ENCODE measurements at places on chromosomes 3 and 15.
A peak's percentile ranks its signal among the peaks of the same experiment; 100 is the strongest.

DNA sequence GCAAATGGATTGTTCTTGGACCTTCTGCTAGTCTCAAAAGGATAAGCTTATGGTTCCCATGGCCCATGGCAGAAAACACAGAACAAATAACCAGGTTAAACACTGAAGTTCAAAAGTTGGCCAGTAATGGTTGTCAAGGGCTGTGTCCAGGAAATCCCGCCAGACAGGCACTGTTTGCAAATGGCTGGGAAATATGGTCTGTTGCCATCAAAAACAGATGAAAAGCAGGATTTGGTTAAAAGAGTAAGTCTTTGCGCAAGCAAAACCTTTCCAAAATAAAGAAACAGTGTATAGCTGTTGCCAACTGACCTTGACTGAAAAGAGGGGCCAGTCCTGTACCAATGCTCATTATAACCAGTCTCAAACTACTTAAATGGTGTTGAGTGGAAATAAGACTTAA lies 58.6 kb downstream of the WWTR1 start:
- no peak for DNase-seq

GRCh38 chr3:161096771-161097367 lies 8.3 kb downstream of the B3GALNT1 start:
- DNase-seq = no peak

DNA sequence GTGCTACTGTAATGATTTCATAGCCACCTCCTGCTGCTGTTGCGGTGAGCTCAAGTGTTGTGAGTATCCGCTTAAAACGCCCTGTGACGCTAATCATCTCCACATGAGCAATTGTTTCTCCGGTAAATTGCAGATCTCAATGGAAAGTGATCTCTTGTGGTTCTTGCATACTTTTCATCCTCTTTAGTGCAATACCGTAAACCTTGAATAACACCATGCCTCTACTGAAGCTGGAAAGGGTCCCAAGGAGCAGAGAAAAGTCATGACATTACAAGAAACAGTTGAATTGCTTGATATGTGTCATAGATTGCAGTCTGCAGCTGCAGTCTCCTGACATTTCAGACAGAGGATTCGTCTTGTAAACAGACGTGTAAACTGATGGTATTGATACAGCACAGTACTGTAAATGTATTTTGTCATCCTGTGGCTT lies 6.0 kb upstream of the CEMIP start:
- DNase-seq = peak; percentile 29

GRCh38 chr3:44301746-44302145 lies 36.8 kb upstream of the TCAIM start:
- no peak for DNase-seq

- DNase-seq = no peak
These were observed 683 bp upstream of the CPEB1 start for GRCh38 chr15:82647835-82648256.

- DNase-seq = no peak
These were observed 3.8 kb downstream of the MKRN2 start for GRCh38 chr3:12560505-12561190.

DNA sequence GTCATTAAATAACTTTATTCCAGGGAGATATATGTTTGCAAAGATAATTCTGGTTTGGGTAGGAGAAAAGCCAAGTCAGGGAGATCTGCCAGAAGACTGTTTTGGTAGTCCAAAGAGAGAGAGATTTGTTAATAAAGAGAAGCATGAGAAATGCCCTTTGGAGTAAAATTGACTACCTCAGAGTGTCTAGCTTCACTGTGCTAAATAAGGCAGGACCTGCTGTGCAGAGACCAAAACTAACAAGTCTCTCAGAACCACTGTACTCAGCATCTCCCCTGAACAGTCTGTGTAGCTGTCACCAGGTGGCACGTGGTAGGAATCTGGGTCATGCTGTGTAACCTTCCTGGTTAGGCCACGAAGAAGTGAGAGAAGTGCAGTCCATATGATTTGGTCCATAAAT lies 31.6 kb upstream of the SLC35G2 start:
- no peak for DNase-seq

DNA sequence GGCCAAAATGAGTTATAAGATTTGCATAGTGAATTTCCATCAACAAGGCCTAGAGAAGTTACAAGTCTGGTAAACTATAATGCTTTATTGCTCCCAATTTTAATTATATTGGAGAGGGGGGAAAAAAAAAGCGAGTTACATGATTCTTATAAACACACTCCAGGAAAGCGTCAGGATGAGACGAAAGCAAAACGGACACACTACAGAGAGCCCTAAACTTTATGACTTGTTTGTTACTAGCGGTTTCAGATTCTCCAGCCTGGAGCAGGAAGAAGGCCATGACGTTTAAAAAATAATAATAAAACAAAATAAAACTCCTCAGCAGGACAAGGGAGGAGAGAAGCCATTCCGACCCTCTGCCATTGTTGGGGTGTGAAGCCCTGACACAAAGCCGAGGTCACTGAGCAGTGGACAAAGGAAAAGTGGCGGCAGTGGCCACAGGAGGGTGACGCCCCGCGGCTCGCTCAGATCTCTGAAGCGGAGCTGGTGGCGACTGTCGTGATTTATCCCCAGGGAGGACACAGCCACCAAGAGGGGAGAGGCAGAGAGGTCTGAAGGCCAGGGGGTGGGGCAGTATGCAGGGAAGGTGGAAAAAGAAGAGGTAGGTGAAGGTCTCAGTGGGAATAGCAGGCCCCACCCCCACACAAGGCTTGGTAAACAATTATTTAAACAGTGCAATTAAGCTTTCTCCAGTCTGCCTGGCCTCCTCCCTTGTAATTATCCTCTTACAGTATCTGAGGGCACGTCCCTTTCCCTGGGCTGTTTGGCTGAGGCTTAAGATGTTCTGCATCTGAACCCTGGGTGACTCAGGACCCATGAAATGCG lies 45.3 kb downstream of the ADAMTS9 start:
- peak; percentile 73 for DNase-seq

- no peak for DNase-seq
These were observed 61.0 kb downstream of the TPRG1 start for GRCh38 chr3:189232790-189233189.

GRCh38 chr15:52213206-52213605 lies 22.0 kb upstream of the GNB5 start:
- DNase-seq = no peak

- no peak for DNase-seq
These were observed 246.7 kb upstream of the CBLB start for GRCh38 chr3:106115557-106115956.

DNA sequence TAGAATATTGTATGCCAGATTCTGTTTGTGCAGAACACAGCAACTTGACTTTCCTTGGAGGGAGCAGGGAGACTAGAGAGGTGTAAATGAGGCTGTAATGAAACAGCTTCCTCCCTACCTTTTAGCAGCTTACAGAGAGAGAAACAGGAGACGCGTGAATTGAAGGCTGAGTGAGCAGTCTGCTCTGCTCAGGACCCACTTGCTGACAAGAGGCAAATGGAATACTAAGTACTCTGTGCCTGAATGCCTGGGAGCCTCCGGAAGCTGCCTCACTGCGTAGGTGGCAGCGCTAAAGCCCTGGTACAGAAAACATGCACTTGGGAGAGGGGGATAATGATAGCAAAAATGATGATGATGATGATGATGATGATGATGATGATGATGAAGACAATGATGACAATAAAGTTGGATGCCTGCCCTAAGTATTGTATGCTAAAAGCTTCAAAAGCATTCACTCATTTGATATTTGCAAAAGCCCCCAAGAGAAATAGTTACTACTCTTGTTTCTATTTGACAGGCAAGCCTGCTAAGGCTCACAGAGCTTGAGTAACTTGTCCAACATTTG lies 548.9 kb downstream of the NTRK3 start:
- no peak for DNase-seq

DNA sequence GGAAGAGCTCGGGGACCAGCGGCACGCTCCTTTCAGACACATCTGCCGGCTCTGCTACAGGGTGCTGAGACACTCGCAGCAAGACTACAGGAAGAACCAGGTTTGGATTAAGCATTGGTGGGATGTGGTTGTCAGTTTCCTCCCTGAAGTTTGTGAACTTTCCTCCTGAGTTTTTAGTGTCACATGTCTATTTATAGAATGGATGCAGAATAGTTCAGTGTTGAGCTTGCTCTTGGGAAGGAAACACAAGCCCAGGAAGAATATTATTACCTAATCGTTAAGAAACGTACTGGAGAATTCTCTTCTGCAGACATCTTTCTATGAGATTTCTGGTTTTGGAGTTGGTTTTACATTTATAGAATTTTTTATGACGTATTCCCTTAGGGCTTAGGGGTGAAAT lies 172.0 kb downstream of the ITPR1 start:
- no peak for DNase-seq

- DNase-seq = no peak
These were observed 40.0 kb upstream of the PTPN23 start for GRCh38 chr3:47340866-47341265.

- peak; percentile 3 for DNase-seq
These were observed at the start of gene SLCO2A1 for GRCh38 chr3:134029734-134030378. Gene SLCO2A1 (minus strand): TSS chr3:134029925. CDS start chr3:134029802, 123 bp downstream.

All from NCI-H2227 treated with DMSO at 0.1 percent for 48 hours (cell line).